ENCODE measurements at places on chromosomes 6 and 20.

GRCh38 chr20:330233-331149, 5.1 kb downstream of the SOX12 start:
- DNase-seq, result peak; percentile 72

DNA sequence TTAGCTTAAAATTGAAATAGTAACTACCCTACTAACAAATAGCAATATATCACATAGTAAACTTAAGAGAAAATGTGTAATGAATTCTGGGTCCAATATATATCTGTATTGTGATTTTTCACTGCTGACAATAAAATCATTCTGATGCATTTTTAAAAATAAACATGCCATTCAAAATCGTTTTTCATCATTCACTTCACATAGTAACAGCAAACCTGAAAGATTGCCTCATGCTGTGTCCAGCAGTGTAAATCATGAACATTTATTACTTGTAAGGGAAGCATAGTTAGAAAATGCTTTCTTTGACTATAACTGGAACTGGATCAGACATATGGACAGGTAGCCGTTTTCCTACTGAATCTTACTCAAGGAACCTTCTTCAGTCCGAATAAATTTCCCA, 446.1 kb downstream of the UTRN start:
- no peak for DNase-seq

DNA sequence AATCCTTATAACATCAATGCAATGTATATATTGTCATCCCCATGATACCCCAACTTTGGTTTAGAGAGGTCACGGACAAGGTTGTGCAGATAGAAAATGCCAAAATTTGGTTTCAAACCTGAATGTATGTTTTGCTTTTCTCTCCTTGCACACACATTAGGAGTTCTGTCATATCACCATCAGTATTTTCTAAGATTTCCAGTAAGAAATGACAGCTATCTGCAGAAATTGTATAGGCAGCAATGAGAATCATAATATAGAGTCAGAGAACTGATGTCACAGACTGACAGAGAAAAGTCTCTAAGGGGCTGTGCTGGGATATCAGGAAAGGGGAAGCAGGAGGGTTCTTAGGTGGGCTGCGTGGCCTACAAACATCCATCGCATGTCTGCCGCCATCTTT, 140.0 kb downstream of the AKAP7 start:
- DNase-seq, result no peak

DNA sequence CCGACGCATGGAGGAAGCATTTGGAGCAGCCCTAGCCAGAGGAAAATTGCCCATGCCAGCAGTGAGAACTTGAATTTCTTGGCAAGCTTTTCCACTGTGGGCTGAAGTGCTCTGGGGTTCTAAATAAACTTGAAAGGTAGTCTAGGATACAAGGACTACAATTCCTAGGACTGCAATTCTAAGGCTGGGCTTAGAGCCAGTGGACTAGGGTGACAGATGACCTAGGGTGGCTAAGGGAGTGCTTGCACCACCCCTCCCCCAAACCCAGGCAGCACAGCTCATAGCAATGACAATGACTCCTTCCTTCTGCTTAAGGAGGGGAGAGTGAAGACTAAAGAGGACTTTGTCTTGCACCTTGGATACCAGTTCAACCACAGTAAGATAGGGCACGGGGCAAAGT, 122.3 kb downstream of the THBS2 start:
- DNase-seq, result no peak

DNA sequence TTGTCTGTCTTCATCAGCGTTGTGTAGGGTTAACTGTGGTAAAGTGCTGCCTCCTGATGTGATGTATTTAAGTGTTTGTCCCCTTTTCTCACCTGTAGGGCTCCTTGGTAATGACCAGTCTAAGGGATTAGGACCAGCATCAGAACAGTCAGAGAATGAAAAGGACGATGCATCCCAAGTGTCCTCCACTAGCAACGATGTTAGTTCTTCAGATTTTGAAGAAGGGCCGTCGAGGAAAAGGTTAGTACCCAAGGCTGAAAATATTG, 164.2 kb downstream of the JARID2 start:
- no peak for DNase-seq

DNA sequence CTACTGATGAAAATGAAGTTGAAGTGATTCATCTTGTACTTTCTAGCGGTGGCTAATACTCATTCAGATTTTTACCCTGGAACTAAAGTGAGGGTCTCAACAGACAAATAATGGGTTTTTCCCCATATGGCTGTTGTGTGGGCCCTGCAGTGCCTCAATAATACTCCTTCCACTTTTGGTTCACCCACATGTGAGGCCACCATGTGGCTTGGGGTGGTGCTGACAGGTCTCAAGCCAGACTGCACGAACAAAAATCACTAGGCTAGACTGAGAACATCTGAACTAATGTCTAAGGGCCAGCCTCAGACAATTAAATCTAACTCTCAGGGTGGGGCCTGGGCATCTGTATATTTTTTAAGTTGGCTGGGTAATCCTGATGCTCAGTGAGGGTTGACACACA, 7.9 kb upstream of the COL12A1 start:
- DNase-seq, result no peak

GRCh38 chr6:121274666-121275295, 59.5 kb downstream of the TBC1D32 start:
- DNase-seq, result no peak

- DNase-seq, result no peak
These were observed 23.5 kb upstream of the FOXC1 start for GRCh38 chr6:1586256-1586655.

DNA sequence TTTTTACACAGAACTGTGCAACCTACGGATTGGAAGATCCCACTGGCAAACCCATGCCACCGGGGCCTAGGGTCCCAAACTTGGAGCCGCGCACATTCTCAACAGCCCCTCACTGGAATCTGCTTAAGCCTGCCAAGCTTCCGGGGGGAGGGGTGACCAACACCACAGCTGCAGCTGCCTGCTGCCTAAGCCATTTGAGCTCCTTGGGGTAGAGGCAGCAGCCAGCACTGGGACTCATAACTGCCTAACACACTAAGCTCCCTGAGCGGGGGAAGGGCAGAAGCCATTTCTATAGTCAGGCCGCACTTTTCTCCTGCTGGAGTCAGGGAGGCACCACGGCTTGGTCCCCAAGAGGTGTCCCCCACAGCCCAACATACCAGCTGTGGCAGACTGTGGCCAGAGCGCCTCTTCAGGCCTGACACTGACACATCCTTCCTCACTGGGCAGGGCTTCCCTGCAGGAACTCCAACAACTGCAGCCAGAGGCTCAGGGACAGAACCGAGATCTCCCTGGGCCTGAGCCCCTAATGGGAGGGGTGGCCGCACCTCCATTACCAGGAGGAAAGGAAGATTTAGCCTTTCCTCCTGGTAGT, 270.3 kb upstream of the ECI2 start:
- peak; percentile 70 for DNase-seq

GRCh38 chr6:91097364-91097763, 510.5 kb upstream of the MAP3K7 start:
- no peak for DNase-seq

DNA sequence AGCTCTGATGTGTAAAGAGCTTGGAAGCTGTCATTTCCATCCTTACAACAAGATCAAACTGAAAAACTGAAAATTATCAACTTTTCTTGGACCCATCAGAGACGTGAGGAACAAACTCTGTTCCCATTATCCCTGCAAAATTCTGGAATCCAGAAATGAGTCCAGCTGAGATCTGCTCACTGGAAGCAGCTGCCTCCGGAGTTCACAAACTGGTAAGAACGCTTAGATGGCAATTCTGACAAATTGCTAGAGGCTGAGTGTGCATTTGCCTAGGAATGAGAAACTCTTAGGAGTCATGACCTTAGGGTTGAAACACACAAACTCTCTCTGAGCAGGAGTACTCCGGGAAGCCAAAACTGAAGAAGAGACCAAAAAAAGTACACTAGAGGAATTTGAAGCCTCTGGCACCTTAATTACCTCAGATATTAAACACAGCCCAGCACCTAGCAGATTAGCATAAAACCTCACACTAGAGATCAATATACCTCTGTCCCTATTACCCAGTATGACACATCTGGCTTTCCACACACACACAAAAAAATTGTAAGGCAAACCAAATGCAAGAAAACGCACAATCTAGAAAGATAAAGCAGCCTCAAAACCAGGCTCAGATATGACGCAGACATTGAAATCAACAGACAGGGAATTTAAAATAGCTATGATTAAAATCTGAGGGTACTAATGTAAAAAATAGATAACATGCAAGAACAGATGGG, 233.5 kb upstream of the SGK1 start:
- DNase-seq, result peak; percentile 93

GRCh38 chr6:73487473-73487872, 25.9 kb downstream of the MTO1 start:
- no peak for DNase-seq

- DNase-seq, result no peak
These were observed 85.4 kb downstream of the PLCG1 start for GRCh38 chr20:41222703-41223102.

GRCh38 chr20:34129518-34130162, 17.6 kb upstream of the EIF2S2 start:
- peak; percentile 68 for DNase-seq

DNA sequence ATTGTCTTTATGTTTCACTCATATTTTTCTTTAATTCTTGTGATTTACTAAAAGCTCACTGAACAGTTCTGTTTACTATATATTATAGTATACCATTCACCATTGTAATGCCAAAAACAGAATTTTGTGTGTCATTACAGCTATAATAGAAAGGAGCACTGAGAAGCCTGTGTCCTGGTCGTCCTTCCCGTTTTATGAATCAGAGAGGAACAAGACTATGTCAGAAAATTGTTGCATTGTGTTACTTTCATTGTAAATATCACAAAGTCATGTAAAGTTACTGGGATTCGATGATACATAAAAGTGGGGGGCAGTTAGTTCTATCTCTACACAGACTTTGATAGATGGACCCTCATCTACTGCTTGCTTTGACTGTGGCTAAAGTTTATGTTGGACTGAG, 145.1 kb downstream of the QKI start:
- no peak for DNase-seq

DNA sequence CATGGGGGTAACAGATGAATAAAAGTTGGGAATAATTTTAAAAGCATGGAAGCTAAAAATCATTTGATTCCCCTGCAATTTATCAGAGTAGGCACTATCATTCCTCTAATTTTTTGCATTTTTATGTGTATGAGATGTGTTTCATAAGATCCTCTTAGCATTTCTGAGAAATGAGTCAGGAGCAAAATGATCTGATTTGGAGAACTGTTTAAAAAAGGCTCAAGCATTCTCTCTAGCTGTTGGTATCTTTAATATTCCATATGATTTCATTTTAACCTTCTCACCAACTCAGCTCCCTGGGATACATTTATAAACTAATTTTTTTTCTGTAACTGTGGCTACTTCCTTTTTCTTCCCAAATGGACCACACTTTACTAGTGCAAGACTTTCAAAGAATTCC, 60.9 kb downstream of the MCHR2 start:
- DNase-seq, result peak; percentile 87

DNA sequence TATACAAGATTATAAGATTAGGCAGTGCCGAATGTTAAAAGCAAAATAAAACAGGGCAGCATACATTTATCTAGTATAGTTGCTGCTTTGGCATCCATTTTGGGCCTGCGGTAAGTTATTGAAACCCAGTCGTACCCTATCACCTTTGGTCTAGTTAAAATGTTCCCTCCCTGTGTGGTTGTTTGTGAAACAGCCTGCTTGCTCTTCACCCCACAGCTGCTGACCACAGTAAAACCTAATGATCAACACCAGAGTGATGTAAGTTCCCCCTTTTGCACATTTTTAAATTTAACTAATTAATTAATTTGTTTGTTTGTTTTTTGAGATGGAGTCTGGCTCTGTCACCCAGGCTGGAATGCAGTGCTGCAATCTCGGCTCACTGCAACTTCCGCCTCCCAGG, 50.3 kb upstream of the TXNDC5 start:
- DNase-seq, result no peak

GRCh38 chr6:10580570-10580969, 59.4 kb downstream of the GCNT2 start:
- DNase-seq, result no peak

DNA sequence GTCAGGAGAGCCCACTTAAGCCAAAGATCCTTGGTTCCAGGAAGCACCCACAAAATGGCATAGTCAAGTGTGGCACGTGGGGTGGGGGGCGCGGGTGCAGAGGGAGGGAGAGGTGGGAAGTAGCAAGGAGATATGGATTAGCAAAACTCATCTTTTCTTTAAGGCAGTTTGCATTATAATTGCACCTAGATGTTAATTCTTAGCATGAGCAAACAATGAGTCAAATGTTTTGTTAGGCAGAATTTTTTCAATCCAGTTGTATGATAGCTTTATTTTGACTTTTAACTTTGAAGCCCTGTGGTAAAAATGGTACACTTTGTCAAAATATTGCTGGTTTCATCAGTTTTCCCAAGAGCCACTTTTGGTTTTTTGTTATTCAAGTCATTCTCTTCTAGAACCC, 15.0 kb downstream of the SCAND1 start:
- DNase-seq, result peak; percentile 6

DNA sequence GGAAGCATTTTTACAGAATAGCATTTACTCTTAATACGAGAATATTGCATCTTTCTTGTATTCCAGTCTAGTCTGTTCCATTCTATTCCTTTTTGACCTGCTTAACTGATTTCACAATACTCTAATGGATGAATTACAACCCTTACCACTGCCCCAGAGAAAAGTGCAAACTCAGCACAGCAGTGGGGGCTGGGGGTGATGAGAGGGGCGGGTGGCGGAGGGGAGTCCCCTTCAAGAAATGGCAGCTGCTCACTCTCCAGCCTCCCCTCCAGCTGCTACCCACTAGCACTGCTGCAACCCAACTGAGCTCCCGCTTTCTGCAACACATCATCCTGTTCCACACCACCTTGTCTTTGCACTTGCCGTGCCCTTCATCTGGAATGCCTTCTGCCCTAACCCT, 30.1 kb downstream of the PIM1 start:
- DNase-seq, result no peak

DNA sequence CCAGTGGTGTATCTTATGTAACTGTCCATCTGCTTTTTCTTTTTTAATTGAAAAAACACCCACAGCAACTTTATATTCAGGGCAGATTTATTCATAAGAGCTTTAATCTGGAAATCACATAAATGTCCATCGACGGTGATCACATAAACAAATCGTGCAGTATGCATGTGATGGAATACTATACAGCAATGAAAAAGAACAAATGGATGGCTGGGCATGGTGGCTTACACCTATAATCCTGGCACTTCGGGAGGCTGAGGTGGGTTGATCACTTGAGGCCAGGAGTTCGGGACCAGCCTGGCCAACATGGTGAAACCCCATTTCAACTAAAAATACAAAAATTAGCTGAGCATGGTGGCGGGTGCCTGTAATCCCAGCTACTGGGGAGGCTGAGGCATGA, 39.1 kb downstream of the VSTM2L start:
- DNase-seq, result no peak

Measured in LHCN-M2 (cell line).